Activated CD8-positive, alpha-beta memory T cell treated with anti-CD3 and anti-CD28 coated beads, Interleukin-2, amount 10 ng/mL, durations not matched to agents 7 days and 5 days (primary cell): ENCODE measurements at places on chromosomes 2 and 18. TPM values are rescaled to one million over a fixed set of nuclear protein-coding genes. Genes with fewer than 3 reads are reported as not detected.

Gene SP5
- total RNA-seq = not detected

Gene CTAGE1
- total RNA-seq = not detected

Gene RIT2
- not detected for total RNA-seq

Gene MALL
- total RNA-seq = not detected

Gene FSHR
- not detected for total RNA-seq

Gene CMPK2
- 81.3 TPM for total RNA-seq

Gene FRZB
- total RNA-seq = not detected
